ENCODE measurements at places on chromosomes 4 and X.

DNA sequence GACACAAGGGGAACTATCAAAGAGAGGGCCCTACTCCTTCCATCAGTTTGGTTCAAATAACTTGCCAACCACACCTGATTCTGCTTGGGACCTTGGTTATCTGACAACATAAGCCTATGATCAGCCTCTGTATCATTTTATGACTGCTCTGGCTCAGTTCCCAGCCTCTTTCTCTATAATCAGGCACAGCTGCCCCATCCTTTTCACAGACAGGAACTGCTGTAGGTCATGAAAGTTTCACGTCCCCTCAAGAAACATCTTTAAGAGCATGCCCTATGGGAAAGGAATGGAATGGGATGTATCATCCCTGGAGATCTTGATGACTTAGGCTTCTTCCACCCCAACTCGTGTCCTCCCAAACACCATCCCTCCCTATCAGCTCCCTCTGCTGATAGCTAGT lies 243.4 kb downstream of the AR start:
- DNase-seq, result no peak

DNA sequence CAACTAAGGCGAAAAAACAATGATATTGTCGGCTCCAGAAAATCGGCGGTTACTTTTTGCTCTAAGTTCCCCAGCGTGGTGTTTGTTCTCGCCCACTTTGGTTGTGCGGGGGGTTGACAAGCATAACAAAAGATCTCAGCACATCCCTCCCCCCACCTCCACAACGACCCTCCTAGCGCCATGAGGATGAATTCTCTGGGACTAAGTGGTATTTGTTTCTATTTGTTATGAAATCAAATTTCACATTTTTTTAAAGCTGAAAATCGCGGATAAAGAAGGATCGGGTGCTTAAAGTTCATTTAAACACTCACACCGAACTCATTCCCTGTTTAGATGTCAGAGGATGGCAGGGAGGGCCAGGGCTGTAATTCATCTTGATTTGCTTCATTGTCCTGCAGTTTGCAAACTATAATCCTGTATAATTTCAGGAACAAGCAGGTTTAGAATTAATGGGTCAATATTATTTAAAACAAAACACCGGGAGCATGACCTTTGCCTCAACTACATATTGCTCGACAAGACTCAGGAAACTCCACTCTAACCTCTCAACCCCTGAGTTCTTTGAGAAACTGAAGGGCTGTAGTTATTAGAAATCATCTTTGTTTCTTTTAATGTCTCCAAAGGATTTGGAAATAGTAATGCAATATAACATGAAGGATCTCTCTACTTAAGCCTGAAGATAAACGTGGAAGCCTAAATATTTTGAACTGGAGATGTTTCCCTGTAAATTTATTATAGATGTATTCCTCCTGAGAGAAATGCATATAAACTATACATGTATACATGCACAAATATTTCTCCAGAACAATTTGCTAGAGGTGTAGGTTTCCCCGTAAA lies 6.4 kb downstream of the PITX2 start:
- no peak for DNase-seq

GRCh38 chrX:104854188-104854587 lies 288.2 kb downstream of the IL1RAPL2 start:
- DNase-seq, result peak; percentile 38

- DNase-seq, result no peak
Measured at GRCh38 chr4:36026348-36026880, 217.9 kb downstream of the ARAP2 start.

DNA sequence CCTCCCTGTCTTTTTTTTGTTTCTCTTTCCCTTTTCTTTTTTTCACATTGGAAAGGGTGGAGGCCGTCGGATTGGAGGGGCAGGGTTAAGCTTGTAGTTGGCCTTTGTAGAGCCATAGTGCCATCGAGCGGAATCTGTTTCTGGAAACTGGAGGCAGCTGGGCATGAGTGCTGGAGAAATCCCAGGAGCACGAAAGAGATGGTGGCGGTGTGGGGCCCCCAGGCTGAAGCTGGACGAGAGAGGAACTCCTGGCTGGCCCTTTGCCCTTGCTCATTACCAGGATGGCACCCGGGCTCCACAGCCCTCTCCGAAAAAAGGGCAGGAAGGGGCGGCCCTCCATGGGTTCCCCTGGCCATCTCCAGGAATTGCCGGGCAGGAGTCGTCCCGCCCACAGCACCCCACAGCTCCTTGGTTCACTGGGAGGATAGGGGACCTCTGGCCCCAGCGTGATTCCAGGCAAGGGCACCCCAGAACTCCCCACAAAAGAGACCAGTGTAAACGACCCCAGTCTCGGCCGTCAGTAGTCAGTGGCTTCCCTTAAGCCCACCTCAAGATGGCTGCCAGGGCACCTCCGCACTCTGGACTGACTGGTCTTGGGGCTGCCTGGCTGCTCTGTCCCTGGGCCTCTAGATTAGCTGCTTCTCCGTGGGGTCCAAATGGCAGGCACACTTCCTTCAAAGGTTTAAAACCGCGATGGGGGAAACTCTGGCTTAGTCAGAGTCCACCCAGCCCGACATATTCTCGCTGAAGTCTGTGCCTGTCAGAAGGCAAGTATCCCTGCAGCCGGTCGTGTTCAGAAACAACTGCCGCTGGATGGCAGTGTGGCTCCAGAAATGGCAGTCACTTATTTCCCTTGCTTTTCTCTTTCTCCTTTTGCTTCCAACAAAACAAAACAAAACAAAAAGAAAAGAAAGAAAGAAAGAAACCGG lies 74.1 kb downstream of the NBDY start:
- DNase-seq, result peak; percentile 87

All from activated CD4-positive, alpha-beta T cell treated with anti-CD3 and anti-CD28 coated beads, Interleukin-2, Interleukin-6, amounts not matched to agents 100 ng/mL and 50 ng/mL, durations not matched to agents 16 hours and 8 hours (primary cell).